ENCODE measurements at places on chromosomes 4 and X.

DNA sequence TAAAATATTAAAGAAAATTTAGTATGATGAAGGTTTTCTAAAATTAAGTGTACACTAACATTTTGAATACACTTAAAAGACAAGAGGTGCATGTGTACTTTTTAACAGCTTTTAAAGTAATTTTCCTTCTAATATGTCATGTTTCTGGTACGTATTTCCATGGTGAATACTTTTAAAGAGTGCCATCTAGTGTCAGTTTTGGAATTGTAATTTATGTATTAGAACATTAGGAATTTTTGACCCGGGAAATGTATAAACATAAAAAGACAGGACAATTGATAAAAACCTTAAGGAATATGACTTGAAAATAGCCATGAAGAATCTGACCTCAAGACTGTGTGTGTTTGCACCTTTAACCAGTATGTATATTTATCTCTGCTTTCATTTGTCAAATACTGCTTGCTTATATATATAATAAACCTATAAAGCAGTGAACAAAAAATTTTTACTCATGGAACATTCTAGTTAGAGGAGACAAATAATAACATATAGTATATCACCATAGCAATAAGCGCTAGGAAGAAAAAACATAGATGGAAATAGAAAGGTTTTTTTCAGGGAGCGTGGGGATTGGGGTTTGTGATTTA is 7.2 kb downstream of the GSTCD start:
- peak; percentile 30 for DNase-seq

DNA sequence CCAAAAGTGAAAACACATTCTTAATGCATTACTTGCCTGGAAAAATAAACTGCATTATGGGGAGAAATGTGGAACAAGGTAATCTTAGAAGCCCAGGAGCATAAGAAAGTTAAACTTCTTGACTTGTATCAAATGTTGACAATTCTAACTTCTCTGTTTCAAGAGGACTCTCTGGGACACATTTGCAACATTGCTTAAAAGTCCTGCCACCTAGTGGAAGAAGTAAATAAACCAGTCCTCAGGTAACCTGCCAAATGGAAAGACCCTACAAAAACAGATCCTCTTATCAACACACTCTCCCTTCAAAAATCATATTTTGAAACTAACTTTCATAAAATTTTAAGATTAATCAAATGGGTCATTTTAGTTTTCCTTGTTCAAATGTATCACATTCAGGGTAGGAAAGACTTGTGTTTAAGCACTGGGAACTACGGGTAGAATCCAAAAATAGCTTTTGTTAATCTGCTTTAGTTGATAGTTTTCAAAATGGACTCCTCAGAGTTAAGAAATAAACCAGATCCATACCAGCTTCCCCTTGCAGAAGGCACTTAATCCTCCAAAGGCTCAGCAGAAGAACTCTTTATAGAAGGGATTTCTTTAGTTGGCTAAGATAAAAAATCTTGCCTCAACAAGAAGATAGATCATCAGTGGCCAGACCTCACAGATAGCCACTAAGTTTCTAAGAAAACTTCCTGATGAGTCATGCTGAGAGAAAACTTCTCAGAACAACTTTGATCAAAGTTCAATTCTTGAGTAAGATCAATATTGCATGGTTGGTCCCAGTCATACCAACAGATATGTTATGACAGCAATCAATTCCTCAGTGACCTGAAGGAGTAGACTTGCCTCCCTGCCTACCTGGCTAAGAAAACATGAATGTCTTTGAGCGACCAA is 141.7 kb downstream of the HHIP start:
- DNase-seq: no peak

DNA sequence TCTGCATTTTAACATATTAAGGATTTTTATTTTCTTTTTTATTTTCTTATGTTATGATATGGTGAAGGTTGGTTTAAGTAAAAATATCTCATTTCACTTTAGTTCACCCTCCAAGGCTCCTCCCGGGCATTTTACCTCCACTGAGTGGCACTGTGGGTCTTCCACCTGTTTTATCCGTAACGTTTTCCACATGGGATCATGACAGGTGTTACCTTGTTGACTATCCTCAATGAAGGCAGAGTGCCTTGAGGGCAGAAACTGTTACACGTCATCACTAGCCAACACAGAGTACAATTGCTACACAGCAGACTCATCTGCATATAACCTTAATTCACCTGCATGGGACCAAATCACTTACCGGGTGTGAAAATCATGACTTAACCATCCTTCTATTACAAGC is 105.8 kb downstream of the GEMIN8 start:
- no peak for DNase-seq

GRCh38 chr4:40185830-40186664 is 10.8 kb upstream of the RHOH start:
- no peak for DNase-seq

DNA sequence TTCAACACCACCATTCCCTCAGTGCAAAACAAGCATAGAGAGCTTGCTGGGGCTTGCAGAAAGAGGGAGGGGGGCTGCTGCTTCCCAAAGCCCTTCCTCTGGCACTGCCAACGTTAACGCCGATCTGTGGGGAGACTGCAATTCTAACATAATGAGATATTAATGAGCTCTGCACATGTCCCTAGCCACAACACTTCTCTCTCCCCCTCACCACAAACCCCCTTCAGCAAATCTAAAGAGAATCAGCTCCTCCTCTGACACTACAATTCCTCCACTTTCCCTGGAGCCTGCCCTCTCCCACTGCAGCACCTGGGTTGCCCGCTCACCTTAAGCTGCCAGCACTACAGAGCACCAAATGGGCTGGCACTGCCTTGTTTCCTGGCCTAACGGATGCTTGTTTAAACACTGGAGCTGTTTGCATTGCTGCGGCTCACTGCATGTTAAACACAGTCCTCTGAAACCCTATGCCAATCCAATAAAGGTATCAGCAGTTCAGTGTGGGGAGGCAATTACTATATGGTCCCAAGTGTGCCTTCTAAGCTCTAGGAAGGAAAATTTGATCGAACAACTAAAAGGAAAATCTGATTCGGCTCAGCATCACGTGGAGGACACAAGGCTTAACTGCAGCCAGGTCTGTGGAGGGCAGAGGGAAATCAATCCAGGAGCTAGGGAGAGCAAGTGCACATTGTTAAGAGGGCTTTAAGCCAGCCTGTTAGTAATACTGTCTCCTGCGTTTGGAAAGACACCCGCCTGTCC is 232.4 kb downstream of the MAML3 start:
- no peak for DNase-seq

DNA sequence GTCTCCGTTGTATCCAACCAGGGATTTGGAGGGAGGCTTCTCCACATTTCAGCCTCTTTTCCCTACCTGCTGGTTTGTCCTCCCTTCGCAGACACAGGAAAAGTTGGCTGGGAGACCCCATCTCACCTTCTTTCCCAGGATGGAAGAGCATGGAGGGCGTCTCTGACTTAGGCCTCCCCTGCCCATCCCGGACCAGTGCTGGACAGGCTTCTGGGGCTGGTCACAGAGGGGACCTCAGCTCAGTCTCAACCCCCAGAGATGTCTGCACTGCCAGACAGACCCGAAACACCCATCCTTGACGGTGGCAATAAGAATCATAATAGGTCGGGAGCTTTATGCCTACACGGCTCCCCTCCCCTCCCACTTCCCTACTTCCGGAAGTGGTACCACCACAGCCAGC is 1.6 kb downstream of the WFS1 start:
- no peak for DNase-seq

DNA sequence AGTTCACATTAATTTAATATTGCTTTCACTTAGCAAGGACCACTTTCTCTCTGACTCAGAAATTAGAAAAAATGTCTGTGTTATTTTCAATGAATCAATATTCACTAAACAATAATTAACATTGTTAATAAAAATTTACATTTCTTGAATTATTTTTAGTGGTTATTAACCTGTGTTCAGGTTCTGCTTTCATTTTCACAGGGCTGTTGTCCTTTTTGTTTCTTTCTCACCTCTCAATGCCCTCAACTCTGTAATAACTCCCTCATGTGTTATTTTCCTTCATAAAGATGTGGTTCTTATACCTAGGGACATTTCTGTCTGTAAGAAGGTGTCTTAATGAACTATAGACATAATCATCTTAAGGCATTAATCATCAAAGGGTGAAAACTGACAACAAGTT is 43.1 kb upstream of the PRR27 start:
- DNase-seq: no peak

DNA sequence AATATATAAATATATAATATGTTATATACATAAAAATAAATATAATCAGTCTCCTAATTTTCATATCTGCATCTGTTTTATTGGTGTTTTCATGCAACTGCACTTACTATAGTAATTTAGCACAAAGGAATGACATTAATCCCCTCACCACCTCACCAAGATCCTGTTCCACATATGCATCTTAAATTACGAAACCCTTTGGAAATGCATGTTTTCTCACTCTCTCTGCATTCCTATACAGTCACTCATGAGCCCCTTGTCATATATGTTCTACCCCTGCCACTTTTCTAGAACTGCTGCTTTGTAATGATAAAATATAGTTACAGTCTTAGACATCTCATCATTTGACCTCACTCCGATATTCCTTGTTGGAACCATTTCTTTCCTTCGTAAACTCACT is 728.7 kb upstream of the SLIT2 start:
- no peak for DNase-seq

DNA sequence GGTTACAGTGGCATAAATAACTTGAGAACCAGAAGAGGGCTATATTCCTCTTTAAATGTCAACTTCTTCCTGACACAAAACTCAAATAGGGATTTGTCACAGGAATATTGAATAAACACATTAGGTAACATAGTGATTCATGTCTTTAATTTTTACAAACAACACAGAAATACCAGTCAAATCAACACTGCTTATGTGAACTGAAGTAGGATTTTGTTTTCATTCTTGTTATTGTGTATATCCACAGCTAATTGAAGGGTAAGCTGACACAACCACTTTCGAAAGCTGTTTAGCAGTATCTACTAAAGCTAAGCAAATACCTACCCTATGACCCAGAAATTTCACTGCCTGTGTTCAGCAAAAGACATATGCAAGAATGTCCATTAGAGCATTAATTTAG is 120.4 kb upstream of the EOLA2 start:
- no peak for DNase-seq

DNA sequence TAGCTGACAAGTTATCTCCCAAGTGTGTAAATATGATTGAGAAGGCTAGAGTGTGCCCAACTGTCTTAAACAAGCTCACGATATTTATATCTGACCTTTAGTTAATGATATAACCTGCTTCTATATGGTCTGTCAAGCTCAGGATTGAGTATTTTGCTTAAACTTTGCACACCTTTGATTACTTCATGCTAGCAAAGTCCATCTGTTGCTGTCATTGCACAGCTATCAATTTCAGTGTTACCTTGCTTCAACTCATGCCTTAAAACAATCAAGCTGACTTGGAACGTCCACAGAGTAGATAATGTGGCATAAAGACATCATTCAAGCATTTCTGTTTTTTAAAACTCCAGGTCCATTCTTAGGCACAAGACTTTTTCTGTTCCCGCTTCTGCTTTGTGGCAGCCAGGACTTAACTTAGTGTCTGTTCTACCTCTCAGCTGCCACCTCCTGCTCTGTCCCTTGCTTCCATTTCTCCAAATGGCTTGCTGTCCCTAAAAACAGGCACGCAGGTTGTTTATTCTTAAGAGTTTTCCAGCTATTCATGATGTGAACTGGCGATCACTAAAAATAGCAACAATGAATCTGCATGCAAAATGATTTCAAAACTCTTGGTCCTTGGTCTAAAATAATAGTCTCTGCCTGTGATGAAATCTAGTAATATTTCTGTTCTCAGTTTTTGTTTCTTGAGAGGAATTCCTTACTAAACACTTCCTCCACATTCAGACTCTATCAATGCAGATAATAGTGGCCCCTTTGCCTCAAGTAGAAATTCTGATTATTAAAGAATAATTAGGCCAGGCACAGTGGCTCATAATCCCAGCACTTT is 16.3 kb upstream of the NEIL3 start:
- no peak for DNase-seq

GRCh38 chr4:83082777-83083176 is 31.8 kb downstream of the PLAC8 start:
- DNase-seq: no peak

DNA sequence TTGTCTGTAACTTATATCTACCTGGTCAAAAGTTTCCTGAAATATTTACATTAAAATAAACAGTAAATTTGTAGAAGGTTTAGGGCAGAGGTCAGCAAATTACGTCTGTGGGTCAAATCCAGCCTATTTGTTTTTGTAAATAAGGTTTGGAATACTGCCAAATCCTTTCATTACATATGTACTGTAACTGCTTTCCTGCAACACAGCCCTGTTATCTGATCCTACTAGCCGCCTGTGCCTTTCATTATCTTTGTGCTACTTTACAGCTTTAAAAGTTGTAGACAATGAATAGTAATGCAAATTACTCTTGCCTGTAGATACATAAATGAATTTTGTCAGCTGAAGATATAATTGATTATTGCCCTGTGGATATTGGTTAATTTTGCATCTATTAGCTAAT is 369.6 kb upstream of the SLC7A11 start:
- DNase-seq: no peak

GRCh38 chr4:158428242-158428641 is 93.4 kb upstream of the RXFP1 start:
- no peak for DNase-seq

GRCh38 chrX:13212191-13212651 is 107.6 kb downstream of the ATXN3L start:
- no peak for DNase-seq

DNA sequence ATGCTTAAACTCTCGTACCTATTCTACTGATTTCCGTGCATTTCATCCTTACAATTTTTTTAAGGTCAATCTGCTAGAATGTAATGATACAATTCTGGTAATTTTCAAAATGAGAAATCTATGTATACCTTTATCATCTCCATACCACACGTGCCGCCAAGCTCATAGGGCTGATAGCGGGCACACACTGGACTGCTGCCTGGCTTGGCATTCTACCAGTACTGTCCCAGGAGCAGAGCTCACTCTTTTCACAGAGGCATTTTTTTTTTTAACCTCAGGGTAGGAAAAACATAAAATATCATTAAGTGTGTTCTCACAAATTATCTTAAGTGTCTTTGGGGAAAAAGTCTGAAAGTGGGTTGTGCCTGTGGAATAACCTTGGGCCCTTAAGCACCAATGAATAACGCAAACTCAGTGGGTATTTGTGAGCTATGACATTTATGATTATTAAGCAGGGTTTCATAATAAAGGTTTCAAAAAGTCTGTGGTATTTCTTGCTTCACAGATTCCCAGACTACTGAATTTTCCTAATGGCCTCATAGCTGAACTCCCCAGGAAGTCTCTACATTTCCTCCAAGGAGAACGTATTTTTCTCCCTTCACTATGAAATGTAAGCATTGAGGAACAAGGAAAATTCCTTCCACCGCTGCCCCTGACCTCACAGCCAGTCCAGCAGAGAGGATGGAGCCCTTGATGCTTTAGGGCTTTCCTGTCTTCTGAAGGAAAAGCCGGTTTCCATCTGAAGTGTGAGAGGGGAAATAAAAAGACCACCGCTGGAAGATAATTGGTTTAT is 125.2 kb downstream of the ELOVL6 start:
- no peak for DNase-seq

GRCh38 chrX:38220024-38220414 is 652 bp downstream of the SRPX start:
- peak; percentile 0 for DNase-seq

DNA sequence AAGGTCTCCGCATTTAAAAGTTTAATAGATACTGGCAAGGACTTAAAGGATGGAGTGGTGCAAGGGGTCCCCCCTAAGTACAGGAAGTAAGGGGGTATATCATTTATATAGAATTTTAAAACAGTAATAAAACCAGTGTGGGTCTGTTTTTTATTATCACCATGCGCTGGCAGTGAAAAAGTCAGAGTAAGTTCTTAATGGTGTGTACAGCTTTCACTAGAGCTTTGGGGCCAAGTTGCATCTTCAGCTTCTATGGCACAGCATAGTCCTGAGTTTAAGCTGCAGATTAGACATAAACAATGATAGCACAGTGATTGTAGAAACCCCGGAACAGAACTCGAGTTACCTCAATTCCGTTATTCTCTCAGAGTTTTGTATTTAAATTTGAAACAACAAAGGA is 27.6 kb downstream of the RHOH start:
- DNase-seq: no peak

Data from CD4-positive, alpha-beta T cell treated with Interleukin-10 for 1 hour (primary cell).